Stimulated activated CD8-positive, alpha-beta memory T cell treated with anti-CD3 and anti-CD28 coated beads, Interleukin-15, amount 100 ng/mL, for 4 hours (primary cell): ENCODE measurements at places on chromosomes 13 and 19.
A peak's percentile ranks its signal among the peaks of the same experiment; 100 is the strongest.

DNA sequence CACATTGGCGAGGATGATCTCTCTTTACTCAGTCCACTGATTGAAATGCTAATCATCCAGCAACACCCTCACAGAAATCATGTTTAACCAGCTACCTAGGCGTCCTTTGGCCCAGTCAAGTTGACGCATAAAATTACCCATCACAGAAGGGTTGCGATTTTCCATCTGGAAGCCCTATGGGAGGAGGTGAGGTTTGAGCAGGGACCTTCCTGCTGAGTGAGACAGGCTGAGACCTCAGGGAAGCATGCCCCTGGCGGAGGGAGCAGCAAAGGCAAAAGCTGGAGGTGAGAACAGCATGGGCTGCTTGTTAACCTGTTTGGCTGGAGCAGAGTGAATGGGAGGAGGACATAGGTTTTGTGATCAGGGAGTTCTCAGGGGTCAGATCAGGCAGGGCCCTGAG is 7.3 kb downstream of the TTC9B start:
- DNase-seq, result no peak

DNA sequence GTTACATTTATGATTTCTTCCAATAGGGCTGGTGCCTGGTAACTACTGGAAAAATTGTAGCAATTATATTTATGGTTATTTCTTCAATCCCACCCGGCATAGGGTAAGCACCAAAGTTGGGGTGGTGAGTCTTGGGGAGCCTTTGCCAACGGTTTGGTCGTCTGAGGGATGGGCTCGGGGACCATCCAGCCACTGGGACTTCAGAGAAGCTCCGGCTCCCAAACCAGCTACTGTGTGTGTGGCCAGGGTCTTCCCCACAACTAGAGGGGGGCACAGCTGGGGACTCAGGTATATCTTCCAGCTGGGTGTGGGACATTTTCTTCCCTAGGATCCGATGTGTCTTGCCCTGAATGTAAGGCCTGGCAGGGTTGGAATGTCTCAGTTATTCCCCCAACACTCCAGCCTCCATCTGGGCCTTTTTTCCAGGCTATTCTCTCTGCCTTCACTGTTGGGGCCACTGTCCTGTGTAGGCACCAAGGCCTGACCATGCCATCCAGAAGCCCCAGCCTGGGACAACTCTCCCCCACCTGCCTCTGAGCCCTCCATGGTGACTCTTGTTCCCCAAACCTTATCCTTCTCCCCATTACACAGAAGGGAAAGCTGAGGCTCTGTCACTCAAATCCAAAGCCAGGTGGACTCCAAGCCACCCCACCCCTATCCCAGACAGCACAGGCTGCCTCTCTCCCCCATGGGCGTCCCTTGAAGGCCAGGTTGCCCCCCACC is 1.1 kb upstream of the IFI30 start:
- DNase-seq, result no peak

GRCh38 chr19:4139614-4140236 is 13.7 kb upstream of the CREB3L3 start:
- DNase-seq, result peak; percentile 75

DNA sequence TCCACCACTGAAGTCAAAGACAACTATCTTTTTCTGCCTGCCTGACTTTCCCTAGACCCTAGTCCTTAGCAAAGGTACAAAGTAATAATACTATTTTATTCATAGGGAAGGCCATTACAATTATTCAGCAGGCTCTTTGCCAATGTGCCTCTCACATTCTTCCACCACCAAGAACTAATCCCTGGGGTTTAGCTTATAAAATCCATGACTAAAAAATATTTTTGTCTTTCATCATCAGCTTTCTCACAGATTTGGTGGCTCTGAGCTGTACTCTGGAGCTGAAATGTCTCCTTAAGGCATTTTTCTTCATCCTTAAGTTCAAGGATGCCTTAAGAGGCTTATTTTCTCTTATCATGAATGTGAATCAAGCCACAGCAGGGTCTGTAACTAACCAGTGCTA is 96.1 kb downstream of the OXGR1 start:
- no peak for DNase-seq

GRCh38 chr13:26561651-26562511 is 4.4 kb downstream of the WASF3 start:
- DNase-seq, result no peak

DNA sequence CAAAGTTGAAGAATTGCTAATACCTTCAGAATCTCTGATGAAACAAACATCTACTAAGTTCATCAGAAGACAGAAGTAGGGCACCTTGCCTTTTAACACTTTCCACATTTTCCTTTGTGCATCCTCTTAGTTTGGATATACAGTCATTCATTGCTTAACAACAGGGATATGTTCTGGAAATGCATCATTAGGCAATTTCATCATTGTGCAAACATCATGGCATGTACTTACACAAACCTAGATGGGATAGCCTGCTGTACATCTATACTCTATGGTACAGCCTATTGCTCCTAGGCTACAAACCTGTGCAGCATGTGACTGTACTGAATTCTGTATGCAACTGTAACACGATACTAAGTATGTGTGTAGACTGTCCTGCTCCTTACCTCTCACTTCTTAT is 169.8 kb downstream of the SUCLA2 start:
- DNase-seq, result no peak

GRCh38 chr19:53792721-53793433 is 31.2 kb downstream of the NLRP12 start:
- peak; percentile 53 for DNase-seq
